Fibroblast of pulmonary artery (primary cell): ENCODE measurements at places on chromosomes 12 and 14.

DNA sequence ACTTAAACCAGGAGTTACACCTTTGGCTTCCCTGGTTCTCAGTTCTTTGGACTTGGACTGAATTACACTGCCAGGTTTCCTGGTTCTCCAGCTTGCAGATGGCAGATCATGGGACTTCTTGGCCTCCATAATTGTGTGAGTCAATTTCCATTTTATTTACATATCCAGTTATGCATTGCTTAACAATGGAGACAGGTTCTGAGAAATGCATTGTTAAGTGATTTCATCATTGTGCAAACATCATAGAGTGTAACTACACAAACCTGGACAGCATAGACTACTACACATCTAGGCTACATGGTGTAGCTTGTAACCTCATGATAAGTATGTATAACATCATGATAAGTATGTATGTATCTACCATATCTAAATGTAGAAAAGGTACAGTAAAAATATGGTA is 276.1 kb upstream of the BTG1 start:
- DNase-seq, result peak; percentile 79

DNA sequence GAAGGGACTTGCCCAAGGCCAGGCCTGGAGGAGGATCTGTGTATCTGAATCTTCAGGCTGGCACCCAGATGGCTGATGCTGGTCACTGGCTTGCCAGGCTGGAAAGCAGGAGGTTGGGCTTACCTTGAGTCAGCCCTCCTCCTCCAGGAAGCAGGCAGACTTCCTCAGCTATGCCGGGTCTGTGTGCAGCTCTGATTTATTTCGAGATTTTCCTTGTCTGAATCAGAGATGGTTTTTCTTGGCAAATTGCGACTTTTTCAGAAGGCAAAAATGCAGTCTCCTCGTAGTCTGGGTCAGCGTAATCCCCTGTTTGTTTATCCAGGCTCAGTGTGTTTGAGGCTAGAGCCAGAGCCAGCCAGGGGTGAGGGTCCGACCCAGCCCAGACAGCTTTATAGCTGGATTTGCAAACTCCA is 48.9 kb downstream of the SMOC1 start:
- DNase-seq, result no peak

DNA sequence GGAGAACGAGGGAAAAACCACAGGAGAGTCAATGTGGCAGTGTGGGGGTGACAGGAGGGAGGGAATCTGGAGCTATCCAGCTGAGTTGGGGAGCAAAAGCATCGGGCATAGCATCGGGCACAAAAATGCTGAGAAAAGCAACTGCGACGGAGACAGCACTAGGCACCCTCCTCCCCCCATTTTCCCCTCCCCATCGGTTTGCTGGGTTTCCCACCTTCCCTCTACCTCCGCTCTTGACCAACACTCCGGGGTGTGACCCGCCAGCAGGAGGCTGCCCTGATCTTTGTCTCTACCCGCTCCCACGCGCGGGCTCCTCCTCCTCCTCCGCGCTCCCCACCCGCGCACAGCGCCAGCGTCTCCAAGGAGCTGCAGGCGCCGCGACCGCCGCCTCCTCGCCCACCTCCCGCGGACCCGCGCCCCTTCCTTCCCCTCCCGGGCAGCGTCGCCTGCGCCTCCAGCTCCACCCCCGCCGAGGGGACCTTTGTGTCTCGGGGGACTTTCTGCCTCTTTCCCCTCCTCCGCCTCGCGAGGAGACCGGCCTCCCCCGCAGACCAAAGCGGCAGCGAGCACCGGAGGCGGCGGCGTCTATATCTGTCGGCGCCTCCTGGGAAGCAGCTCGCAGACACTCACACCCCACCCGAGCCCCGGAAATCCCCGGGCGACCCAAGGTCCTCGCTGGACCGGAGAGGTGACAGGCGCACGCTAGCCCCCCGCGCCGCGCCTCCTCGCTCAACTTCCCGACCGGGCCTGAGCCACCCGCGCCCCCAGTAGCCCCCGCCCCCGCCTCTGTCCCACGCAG is 920 bp downstream of the CDK17 start:
- peak; percentile 85 for DNase-seq

- no peak for DNase-seq
Observed at GRCh38 chr12:97561619-97562290, 99.2 kb downstream of the RMST start.

GRCh38 chr12:93813972-93814821 is 137.0 kb downstream of the CRADD start:
- peak; percentile 98 for DNase-seq

GRCh38 chr12:63045020-63045860 is 105.8 kb downstream of the AVPR1A start:
- peak; percentile 65 for DNase-seq

- DNase-seq, result peak; percentile 64
Observed at GRCh38 chr12:122499991-122500684, 594 bp downstream of the ZCCHC8 start.

DNA sequence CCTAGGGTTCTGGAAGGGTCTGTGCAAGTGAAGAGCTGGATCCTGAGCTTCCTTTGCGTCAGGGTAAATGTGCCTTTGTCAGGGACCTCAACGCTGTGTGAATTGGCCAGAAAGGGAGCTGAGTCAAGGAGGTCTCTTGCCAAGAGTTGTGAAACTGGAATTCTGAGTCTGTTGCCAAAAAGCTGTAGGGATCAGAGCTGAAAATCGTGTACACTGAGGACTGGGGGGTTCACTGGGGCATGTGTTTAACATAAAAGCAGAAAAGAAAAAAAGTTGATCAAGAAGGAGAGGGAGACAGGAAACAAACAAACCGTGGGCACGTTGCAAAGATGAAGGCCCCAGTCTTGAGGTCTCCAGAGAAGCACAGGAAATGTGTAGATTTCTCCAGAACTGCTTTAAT is 1081.5 kb downstream of the VRK1 start:
- DNase-seq, result peak; percentile 15

DNA sequence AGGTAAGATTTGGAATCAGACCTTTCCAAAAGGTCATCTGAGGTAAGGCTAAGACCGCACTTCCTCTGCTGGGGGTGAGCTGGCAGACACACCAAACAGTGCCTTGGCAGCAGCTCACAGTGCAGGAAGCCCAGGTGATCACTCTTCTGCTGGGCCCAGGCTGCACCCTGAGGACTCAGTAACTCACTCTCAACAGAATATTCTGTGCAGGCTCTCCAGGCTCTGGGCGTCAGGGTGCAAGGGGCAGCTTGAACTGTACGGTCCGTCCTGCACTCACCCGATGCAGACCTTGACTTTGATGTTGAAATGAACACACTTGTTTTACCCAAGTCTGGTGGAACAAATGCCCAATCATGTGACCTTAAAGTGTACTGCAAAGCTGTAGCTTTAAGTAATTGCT is 6.0 kb downstream of the ALKBH2 start:
- no peak for DNase-seq

- DNase-seq, result no peak
Observed at GRCh38 chr12:34402228-34402898, 380.1 kb downstream of the ALG10 start.

DNA sequence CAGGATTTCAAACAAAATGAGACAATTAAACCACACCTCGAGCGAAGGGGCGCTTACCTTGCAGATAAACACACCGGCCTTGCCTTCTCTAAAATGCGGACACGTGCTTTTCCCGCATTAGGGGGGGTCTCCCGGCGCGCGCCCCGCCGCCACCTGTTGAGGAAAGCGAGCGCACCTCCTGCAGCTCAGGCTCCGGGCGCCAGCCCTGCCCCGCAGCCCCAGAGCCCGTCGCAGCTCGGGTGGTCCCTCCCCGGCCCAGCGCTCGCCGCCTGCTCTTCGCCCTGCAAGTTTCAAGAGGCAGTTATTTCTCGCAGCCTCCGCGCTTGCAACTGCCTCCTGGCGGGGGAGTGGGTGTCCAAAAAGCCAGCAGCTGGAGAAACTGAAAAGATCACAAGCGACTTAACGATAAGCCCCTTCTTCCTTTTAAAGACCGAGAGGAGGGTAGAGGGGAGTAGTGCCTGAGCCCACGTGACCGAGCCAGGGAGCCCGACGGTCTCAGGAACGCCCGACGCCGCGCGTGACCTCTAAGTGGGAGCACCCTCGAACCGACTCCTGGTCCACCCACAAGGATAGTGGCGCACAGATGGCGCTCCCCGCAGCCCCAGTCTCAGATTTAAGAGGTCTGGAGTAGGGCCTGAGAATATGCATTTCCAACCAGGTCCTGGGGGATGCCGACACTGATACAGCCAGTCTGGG is at the start of gene ESR2:
Gene ESR2, minus strand, starts transcription at position 396 of the 696 bp plus-strand sequence. CDS start 11,386 bp downstream, outside the sequence.
- peak; percentile 50 for DNase-seq

- DNase-seq, result no peak
Observed at GRCh38 chr12:113642672-113643071, 171.0 kb upstream of the LHX5 start.

DNA sequence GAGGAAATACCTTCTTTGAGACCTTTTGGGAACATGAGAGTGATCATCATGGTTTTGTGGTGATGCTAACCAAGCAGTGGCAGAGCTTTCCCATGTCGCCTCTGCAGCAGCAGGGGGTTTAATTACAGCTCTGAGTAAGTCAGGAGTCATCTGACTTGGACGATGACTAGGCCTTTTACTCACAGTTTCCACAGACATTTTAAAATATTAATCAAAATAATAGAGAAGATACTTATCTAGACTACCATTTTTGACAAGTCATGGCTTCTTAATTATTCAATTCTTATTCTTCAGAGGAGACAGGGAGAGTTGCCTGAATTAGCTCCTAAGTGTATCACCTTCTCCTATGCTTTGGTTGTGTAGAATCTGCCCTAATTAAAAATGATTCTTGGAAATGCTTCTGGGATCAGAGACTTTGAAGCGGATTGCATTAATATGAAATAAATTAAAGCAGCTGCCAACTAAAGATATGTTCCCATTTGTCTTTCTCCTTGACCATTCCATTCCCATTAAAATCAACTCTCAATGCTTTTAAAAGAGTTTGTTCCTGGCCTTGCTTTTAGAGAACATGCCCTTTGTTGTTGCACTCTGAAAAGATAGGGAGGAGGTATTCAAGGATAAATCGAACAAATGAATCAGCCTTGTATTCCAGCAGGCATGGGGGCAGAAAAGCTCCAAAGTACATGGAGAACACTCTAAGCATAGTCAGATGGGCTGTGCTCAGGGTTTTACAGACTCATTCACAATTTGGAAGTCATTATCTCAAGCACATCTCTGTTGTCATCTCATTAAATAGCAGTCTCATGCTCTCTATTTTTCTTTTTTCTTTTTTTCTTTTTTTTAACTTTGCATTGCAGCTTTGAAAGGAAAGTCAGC is 7.7 kb upstream of the IFNG-AS1 start:
- peak; percentile 59 for DNase-seq

DNA sequence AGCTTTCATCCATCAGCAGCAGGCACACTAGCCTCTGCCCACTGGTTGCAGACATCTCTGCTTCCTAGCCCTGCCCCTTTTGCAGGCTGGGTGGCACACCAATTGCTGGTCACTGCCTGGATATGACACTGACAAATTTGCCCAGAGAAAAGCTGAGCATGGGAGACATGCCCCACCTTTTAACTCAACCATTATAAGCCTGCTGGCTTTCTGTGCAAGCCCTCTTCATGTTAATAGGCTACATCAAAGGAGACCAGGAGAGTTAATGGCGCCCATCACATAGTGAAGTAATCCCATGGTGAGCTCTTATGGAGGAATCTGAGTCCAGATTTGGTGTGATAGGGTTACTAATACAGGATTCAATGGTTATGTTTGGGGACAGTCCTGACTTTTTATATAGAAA is 139.2 kb downstream of the KICS2 start:
- DNase-seq, result no peak

DNA sequence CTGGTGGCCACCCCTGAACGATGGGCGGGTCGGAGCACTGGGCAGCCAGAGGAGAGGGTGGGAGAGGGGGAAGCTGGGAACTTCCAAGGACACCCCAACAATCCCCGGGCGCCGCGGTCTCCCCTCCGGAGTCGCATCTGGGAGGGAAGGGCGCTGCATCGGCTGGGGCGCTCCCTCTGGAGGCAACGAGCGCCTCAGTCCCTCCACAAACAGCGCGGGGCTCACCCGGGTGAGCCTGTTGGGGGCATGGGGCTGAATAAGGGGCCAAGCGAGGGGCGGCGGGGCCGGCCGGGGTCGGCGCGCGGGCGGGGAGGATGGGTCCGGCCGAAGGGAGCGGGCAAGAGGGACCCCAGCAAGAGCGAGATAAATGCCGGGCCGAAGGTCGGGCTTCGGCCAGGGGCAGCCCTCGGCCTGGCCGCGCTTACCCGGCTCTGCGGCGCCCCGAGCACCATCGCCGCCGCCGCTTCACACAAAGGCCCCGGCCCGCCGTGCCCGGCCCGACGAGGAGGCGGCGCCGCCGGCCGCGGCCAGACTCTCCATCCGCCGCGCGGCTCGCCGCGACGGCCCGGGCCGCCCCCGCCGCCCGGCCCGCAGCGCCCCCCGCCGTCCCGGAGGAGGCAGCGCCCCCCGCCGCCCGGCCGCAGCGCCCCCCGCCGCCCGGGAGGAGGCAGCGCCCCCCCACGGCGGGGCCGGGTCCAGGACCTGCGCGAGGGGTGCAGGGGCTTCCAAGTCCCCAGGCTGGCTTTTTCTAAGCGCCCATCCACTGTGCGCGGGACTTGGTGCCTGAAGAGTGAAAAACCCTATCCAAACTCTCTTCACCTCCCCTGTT is at the start of gene ZBTB39:
Gene ZBTB39, minus strand, starts transcription at position 567 of the 829 bp plus-strand sequence. CDS start 1,629 bp downstream, outside the sequence.
- DNase-seq, result peak; percentile 55

GRCh38 chr12:88985631-88986030 is 366.7 kb downstream of the DUSP6 start:
- no peak for DNase-seq

DNA sequence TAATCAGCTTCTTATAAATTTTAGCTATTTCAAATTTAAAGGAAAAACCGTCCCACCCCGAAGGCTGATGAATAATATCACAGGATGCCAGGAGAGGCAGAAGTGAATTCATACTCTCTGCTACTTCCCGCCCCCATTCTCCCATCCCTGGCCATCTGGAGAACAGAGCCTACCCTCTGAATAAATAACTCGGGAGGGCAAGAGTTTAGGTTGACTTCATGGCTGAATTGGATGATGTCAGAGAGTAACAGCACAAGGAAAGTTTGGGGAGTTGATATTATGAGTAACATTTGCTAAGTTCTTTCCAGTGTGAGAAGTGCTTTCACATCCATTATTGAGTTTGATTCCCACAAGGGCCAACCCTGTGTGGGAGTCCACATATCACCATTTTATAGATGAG is 241.6 kb downstream of the EGLN3 start:
- DNase-seq, result no peak

- no peak for DNase-seq
Observed at GRCh38 chr12:58034311-58034710, 92.9 kb downstream of the ATP23 start.

DNA sequence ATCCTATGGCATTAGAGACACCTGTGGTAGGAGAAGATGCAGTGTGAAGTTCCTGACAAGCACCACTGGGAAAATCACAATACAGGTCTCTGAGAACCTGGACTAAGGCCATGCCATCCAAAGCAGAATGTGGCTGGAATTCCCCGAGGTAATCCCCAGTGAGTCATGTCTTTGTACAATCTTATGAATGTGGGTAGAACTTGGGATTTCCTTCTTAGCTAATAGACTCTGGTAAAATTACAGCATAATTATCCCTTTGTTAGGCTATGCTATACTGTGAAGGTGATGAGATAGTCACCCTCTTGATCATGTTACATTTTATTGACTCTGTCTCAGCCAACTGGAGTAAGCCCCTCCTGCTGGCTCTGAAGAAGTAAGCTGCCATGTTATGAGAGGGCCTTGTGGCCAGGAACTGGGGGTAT is 224.3 kb upstream of the DCN start:
- peak; percentile 49 for DNase-seq

- no peak for DNase-seq
Observed at GRCh38 chr12:41802803-41803202, 341.9 kb downstream of the GXYLT1 start.
